ENCODE measurements at places on chromosomes 5 and 9. TPM values are rescaled to one million over a fixed set of nuclear protein-coding genes. Genes with fewer than 3 reads are reported as not detected.

The SPATA31E1 gene
- total RNA-seq, result not detected

The GLRA1 gene
- not detected for total RNA-seq

The PCDHGA10 gene
- total RNA-seq, result 2.6 TPM

The OR1K1 gene
- total RNA-seq, result not detected

The PCDHGA4 gene
- total RNA-seq, result 3.9 TPM

The NRARP gene
- total RNA-seq, result 35.8 TPM

The LCN2 gene
- not detected for total RNA-seq

The ADAMTS19 gene
- total RNA-seq, result not detected

The TAF11L5 gene
- not detected for total RNA-seq

The CNTNAP3 gene
- total RNA-seq, result 3.3 TPM

The CDKN2AIPNL gene
- 47.3 TPM for total RNA-seq

The GHR gene
- total RNA-seq, result 1.5 TPM

The TGFBI gene
- 36.1 TPM for total RNA-seq

The LPAR1 gene
- not detected for total RNA-seq

The HTR1A gene
- not detected for total RNA-seq

The FGD3 gene
- not detected for total RNA-seq
